ENCODE measurements at places on chromosomes 7 and 10. TPM values are rescaled to one million over a fixed set of nuclear protein-coding genes. Genes with fewer than 3 reads are reported as not detected.

GRCh38 chr10:23379686-23380085, 35.1 kb upstream of the C10orf67 start:
- DNase-seq, result no peak

- no peak for DNase-seq
Observed at GRCh38 chr7:140249036-140249806, 72.4 kb upstream of the KDM7A start.

NKX2-3 gene
- 0.11 TPM for total RNA-seq

NPFFR1 gene
- 0.05 TPM for total RNA-seq

DNA sequence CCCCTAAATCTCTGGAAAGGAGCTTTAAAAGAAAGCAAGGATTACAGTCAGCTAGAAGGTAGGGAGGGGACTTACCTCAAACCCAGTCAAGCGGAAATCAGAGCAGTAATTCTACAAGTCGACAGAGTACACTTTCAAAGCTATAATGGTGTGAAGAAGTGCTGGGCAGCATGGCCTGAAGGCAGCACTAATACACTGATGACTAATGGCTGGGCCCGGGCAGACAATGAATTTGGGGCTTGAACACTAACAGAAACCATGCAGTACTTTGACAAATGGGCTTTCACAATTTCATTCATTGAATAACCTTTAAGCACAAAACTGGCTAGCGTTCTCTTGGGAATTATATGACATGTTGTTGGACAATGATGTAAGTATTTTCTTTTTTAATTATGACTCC, 4.7 kb downstream of the GLI3 start:
- DNase-seq, result no peak

DNA sequence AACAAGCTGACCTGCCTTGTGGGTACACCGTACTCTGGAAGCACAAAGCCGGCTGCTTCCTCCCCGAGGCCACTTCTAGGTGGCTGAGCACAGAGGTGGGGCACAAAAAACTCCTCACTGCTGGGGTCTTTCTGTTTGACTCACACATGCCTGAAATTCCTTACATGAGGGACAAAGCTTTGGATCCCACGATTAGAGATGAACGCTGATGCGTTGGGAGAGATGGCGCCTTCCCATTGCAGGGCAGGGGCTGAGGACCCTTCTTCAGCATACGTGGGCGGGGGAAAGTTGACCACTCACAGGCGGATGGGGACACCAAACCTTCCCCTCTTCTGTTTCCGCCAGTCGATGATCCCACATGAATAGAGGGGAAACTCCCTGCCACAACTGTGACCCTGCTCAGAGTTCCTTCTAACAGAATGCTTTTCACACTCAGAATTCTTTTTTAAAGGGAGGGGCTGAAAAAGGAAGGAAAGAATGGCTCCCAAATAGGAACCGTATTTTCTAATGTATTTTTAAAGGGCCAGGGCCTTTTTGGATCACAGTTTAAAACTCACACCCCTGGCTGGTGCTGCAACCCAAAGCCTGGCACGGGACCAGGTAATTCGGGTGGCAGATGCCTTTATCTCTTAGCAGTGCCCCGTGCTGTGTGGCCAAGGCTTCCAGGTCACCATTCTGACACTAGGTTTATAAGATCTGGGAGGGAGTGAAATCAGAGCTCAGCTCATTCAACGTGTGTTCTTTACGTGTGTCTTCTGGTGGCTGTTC, 134.0 kb downstream of the PRKAG2 start:
- no peak for DNase-seq

GRCh38 chr7:14999331-14999730, 96.8 kb upstream of the DGKB start:
- no peak for DNase-seq

INHBA gene
- total RNA-seq, result 12.4 TPM

- no peak for DNase-seq
Observed at GRCh38 chr7:84152995-84153394, 41.6 kb downstream of the SEMA3A start.

GRCh38 chr10:14926722-14927416, 27.0 kb downstream of the DCLRE1C start:
- no peak for DNase-seq

DNA sequence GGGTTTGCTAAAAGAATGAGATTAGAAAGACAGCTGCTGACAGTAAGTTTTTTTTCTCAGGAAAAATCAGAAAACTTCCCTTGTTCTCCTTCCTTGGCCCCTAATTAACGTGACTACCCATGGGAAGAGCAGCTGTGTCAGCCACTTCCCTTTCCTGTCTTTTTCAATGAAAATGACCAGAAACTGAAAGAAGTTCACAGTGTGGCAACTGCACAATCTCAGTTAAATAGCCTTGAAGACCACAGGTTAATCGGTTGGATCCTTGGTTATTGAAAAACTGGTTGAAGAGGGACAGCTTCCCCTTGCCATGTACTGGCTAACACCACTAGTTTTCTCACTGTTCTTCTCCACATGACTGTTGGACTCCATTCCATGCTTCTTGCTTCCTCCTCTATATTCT, 148.8 kb upstream of the AGR3 start:
- no peak for DNase-seq

DNA sequence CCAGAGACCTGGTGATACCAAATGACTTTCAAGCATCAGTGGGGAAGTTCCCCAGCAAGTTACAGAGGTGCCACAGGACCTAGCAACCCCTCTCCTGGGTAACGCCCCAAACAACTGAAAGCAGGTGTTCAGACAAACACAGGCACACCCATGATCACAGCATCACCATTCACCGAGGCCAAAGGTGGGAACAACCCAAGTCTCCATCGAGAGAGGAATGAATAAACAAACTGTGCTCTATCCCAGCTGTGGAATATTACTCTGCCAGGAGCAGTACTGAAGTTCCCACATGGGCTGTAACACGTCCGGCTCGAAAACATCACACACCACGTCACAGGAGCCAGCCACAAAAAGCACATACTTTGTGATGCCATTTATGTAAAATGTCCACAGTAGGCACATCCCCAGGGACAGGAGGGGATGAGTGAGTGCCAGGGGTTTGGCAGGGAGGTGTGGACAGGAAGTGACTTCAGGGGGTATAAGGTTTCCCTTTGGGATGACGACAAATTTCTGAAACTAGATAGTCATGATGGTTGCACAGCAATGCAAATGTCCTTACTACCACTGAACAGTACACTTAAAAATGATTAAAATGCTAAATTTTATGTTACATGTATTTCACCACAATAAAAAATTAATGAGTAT, 222.8 kb downstream of the TNS3 start:
- DNase-seq, result no peak

AMPH gene
- 15.3 TPM for total RNA-seq

DNA sequence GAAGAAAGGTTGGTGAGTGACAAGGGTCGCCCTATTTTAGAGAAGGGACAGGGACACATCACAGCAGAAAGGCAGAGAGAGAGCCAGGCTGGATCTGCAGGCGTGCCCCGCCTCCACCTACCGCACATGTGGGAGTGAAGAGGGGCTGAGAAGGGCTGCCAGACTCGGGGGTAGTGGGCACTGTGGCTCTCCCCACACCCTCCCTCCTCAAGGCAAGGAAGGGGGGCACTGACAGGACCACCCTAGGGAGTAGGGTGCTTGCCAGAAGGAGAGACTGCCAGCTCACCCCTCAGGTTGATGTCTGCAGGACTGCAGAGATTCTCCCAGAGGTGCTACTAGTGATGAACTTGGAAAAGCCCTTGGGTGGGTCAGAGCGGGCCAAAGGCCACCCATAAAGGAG, 62.8 kb upstream of the ZRANB1 start:
- DNase-seq, result no peak

DNA sequence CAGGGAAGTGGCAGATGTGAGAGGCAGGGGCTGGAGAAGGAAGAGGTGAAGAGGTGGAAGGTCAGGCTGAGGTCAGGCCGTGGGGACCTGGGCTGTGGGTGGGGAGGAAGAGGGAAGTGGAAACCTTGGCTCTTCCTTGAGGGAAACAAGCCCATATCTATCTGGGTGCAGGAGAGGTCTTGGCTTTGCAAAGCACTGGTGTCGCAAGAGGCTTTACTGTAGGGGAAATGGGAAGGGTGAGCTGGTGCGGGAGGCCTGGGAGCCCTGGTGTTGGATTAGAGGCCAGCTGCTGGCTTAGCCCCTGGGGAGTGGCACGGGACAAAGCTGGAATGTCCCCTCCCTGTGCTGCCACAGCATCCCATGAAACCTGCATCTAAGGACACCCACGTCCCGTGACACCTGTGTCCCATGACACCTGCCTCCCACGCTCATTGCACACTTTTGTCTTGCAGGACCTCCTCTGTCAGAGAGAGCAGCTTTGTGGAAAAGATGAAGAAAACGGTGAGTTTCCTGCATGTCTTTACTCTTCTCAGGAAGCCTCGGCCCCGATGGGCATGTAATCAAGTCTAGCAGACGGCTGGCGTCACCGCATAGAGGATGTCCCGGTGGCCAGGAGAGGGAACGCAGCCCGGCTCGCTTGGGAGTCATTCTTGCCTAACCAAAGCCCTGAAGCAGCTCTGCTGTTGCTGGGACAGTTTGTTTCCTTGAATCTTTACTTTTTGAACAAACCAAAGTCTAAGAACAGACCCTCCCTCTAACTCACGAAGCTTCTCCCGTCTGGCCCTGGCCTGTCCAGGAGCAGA, 22.2 kb downstream of the TMEM120A start:
- no peak for DNase-seq

ADARB2 gene
- total RNA-seq, result 0.26 TPM

TMEM273 gene
- 14.4 TPM for total RNA-seq

- DNase-seq, result no peak
Observed at GRCh38 chr7:66737667-66738066, 2.9 kb upstream of the RABGEF1 start.

DNA sequence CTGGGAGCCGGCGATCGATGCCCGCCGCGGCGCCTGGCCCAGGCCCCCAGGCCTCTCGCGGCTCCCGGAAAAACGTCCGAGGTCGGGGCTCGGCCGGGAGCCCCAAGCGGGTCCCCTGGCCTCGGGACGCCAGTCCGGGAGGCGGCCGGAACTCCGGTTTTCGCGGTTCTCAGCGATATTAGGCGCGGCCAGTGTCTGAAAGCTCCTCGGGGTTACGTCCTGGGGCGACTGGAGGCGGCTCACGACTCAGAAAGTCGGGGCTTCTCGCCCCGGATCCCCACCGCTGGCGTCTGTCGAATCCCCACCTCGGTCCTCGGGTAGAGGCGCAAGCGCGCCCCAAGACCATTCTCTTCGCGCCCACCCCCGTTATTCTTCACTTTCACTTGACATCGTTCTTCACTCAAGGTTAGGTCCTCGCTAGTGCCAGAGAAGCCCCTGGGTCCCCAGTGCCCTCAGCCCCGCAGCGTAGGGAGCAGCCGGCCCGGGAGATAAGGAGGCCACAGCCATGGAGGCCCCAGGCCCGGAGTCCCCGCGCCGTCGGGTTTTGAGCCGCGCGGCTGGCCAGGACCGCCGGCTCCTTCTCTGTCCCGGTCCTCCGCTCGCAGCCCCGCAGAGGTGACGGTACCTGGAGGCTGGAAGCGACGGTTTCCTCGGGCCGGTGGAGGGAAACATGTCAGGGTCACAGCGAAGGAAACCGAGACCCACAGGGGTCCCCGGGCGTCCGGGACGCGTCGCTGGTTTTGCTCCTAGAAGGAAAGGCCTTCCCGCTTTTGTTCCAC, 35.2 kb upstream of the EBLN1 start:
- no peak for DNase-seq

ACHE gene
- total RNA-seq, result 4.0 TPM

GRCh38 chr10:124152139-124153022, 59.0 kb upstream of the CHST15 start:
- no peak for DNase-seq

GPRIN2 gene
- total RNA-seq, result 1.2 TPM

DNA sequence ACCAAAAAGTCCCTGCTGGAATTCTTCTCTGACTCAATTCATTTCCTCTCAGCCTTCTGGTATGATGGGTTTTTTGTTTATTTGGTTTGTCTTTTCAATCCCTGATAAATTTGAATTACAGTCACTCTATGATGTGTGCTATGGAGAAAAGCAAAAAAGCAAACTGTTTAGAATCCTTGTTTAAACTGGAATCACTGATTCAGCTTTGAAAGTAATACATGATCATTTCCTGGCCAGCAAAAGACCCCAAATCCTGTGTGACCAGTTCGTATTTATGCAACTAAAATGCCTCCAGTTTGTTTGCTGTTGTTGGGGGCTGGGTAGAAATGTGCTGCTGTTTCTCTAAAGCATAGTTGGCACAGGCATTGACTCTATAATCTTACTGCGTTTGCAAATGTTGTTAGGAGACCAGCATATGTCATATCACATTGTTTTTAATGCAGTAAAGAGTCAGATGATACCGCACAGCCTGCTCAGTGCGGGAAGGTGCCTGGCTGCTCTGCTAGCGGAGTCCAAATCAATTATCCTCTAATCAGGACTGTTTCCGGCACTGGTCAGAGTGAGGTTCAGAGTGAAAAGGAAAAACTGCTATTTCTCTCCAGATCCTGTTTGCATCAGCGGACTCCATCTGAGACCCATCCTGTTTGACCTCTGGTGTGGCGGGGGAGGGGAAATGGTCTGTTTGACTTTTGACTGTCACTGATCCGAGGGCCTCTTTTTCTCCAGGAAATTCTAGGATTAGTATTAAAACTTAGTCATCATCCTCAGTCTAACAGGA, 40.6 kb upstream of the ADD3 start:
- peak; percentile 73 for DNase-seq

OR9A2 gene
- 1.1 TPM for total RNA-seq

OGA gene
- 240 TPM for total RNA-seq

DNA sequence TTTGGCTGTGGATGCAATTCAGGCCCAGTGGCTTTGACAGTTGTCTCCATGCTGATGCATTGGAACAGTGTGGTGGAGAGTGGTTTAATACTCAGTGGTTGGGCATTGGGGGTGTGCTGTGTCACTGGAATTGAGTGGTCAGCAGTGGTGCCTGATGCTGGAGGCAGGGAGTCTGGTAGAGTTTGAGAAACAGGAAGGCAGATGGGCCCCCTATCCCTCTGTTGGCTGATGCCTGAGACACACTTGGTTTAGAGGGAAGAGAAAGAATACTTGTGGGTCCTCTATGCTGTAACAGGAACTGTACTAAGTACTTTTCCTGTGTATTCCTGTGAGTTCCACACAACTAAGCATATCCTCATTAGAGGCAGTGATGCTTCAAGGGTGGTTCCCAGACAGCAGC, 55.4 kb downstream of the EEPD1 start:
- no peak for DNase-seq

DNA sequence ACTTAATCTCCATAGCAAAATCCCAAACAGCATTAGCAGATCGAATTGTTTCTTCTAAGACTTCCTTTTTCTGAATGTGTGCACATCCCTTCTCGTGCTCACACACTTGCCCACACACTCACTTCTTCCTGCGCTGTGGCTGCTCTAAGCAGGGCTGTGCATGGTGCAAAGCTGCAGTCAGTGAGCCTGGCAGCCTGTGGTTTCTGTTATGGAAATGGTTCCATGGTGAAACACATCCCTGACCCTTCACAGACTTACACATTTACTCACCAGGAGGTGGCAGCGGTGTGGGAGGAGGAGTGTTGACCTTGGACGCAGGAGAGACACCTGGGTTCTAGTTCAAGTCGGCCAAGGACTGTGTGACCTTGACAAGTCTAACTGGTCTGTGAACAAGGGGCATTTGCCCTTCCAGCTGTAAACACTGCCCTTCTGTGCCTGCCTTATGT, 24.9 kb downstream of the MTURN start:
- no peak for DNase-seq

ZYX gene
- 37.9 TPM for total RNA-seq

- no peak for DNase-seq
Observed at GRCh38 chr10:116625845-116626244, 5.1 kb downstream of the PNLIPRP2 start.

LRGUK gene
- 2.5 TPM for total RNA-seq

AOC1 gene
- total RNA-seq, result 0.32 TPM
